ENCODE measurements at places on chromosomes 2 and 18. TPM values are rescaled to one million over a fixed set of nuclear protein-coding genes. Genes with fewer than 3 reads are reported as not detected.

Gene NT5C1B
- not detected for total RNA-seq

Gene GALNT1
- 58.6 TPM for total RNA-seq

GRCh38 chr18:79208906-79209305, 139.7 kb downstream of the ATP9B start:
- peaks cover 3% of the 10 kb centered on the region for H3K36me3 ChIP-seq
- no peak overlapping the region for H3K4me3 ChIP-seq
- no peaks in the 10 kb centered on the region for H3K27me3 ChIP-seq
- no peaks in the 10 kb centered on the region for H3K4me1 ChIP-seq
- H3K27ac ChIP-seq = no peak overlapping the region

DNA sequence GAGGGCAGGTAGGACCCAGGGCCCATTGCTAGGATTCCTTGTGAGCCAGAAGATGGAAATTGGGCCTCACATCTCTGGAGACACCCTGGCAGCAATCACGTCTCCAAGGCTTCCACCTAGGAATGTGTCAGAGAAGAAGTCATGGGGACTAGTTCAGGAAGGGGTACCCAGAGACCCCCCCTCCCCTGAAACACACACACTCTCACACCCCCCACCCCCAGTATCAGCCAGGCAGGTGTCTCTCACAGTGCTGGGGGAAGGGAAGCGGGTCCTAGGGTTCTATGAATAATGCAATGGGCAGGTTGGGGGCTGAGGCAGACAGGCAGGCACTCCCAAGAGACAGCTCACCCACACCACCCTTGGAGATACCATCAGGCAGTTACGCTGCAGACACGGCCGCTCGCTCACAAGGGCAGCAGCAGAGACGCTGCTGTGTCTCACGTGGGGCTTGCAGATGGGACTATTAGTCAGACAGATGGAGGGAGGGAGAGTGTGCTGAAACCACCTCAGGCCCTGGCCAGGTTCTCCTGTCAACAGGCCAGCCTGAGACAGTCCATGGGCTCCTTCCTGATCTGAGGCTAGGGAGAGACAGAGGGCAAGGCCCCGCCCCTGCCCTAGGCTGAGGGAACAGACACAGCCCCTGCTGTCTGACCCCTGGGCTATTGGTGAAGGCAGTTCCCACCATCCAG, 134.6 kb downstream of the CYP26B1 start:
- no peak overlapping the region for H3K27ac ChIP-seq
- no peak overlapping the region for H3K4me3 ChIP-seq
- no peaks in the 10 kb centered on the region for H3K4me1 ChIP-seq
- H3K27me3 ChIP-seq = no peaks in the 10 kb centered on the region
- no peak for DNase-seq

DNA sequence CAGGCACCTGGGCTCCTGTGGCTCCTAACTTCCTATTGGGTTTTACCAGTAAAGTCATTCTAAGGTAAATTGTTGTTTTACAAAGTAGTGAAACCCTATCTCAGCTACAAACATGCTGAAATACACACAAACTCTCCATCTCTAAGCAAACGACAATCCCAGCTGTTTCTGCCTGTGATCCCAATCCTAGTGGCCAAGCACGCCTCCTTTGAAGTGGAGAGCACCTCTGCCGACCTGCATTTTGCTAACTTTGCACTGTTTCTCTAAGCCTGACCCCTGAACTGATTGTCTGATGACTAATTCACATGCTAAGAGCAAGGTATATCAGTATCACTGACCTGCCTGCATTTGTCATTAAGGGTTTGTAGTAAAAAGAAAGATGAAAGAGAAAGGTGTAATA, 124.3 kb downstream of the PAX3 start:
- H3K36me3 ChIP-seq = no peaks in the 10 kb centered on the region
- H3K4me1 ChIP-seq = no peaks in the 10 kb centered on the region
- no peak for DNase-seq
- H3K27me3 ChIP-seq = no peaks in the 10 kb centered on the region
- H3K27ac ChIP-seq = no peak overlapping the region

DNA sequence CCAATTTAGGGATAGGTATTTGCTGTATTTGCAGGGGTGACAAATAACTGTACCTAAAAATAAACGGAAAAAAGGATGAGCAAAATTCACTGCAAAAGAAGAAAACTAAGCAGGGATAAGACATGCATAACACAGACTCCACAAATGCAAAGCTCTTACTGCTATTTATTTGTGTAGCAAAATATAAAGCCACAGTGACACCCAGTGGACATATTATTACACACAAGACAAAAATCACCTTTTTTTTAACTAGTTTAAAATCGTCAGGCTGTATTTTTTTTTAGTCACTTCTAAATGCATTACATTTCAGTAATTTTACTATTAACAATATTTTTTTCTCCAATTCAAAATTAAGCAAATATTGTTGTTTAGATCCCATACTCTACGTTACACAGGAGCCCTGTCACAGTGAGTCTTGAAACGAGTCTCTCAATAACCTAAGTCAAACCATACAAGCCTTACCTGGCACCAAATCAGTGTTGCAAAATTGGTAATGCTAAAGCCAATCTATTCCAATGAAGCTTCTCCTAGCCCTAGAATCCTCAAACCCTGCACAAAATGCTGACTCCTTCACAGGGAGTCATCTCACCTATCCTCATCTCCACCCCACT, 23.7 kb downstream of the METTL4 start:
- no peaks in the 10 kb centered on the region for H3K27me3 ChIP-seq
- H3K27ac ChIP-seq = no peak overlapping the region
- H3K36me3 ChIP-seq = peaks cover 11% of the 10 kb centered on the region

DNA sequence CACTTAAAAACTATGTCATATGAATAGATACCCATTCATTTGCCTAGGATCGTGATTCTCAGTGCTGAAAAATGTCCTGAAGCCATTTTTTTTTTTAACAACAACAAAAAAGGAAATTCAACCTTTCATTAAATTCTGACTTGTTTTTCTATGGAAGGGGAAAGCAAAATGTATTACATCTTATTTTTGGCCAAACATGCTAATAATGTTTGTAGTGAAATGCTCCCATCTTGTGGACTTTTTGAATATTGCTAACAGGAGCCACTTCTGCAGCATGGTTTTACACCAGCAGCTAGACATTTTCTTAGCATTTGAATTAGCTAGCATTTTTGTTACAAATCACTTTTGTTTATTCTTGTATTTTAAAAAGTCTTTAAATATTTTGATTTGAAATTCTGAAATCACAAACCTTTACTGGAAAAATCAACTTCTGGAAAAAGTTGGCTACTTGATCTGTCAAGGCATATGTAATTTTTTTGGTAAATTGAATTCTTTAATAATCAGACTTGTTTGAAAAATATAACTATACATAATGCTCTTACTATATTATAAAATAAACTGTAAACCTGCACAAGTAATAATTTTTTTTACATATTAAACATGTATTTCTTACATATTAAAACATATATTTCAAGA, 75.8 kb downstream of the KIDINS220 start:
- no peak for DNase-seq
- H3K4me1 ChIP-seq = no peaks in the 10 kb centered on the region
- no peak overlapping the region for H3K27ac ChIP-seq
- peaks cover 15% of the 10 kb centered on the region for H3K36me3 ChIP-seq
- H3K27me3 ChIP-seq = no peaks in the 10 kb centered on the region
